Gastroesophageal sphincter (tissue), 4 donors: ENCODE measurements at places on chromosomes 6 and 20. TPM values are rescaled to one million over a fixed set of nuclear protein-coding genes. Genes with fewer than 3 reads are reported as not detected.
A peak's percentile ranks its signal among the peaks of the same experiment; 100 is the strongest.

DNA sequence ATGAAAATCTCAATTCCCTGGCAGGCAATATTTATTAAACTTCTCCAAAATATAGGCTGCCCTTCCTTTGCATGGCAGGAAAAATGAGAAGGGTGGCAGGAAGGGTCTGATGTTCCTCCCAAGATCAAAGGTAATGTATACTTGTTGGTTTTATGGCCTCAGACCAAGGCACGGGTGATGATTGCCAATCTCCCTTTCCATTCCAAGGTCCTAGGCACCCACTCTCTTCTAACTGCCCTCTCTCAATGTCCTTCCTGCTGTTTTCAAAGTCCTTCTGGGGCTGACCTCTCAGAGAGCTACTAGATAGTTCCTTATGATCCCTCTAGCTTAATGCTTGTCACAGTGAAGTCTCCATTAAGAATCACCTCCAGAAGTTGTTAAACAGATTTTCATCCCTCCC lies 15.6 kb upstream of the JAG1 start:
- no peak for ATAC-seq

DNA sequence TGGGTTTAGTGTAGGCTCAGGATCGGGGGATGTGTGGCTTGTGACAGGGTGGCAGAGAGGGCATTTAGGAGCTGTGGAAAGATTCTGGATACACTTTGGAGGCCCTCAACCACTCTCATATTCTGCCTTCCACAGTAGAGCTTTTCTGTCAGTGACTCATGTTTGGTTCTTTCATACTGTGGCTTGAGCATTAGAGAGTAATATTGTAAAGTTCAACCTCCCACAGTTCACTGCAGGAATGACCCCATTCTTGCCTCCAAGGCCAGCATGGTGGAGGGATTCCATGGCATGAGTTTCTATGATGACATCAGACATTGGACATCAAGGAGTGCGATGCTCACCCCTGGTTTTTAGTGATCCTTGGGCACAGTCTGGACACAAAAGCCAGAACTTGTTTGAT lies 50.9 kb downstream of the DTD1 start:
- no peak for ATAC-seq

DNA sequence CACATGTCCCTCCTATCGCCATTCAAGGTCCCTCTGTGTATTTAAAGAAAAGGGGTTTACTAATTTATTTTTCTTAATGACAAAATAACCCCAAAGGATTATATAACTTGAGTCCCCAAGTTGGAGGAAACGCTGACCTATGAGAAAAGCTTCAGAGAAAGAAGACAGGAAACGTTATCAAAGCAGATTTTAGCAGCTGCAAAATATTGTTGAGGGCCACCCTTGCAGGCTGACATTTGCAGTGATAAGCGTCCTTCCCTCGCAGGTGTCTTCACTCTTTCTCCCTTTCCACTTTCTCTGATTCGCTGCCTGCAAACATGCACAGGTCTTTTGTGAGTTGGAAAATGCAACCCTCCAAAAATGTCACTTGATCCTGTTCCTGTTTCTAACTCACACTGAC lies 103.2 kb upstream of the RIPOR2 start:
- ATAC-seq = no peak

- ATAC-seq = no peak
These were observed 80.8 kb downstream of the MKKS start for GRCh38 chr20:10352934-10353824.

DNA sequence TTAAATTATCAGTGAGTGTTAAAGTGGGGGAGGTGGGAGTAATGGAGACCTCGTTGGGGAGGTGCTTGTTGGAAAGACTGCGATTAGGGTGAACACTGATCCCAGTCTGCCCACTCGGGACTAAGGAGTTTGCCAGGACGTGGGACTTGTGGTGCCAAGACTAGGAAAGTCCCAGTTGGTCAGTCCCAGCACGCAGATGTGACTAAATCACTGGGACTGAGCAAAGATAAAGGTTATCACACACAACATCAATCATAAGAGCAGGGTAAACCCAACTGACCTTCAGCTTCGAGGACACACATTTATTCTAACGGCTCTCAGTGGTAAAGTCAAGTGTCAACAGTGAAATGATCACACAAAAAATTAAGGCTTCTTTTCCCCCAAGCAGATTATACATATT lies 45.5 kb downstream of the PDE10A start:
- ATAC-seq = no peak

DNA sequence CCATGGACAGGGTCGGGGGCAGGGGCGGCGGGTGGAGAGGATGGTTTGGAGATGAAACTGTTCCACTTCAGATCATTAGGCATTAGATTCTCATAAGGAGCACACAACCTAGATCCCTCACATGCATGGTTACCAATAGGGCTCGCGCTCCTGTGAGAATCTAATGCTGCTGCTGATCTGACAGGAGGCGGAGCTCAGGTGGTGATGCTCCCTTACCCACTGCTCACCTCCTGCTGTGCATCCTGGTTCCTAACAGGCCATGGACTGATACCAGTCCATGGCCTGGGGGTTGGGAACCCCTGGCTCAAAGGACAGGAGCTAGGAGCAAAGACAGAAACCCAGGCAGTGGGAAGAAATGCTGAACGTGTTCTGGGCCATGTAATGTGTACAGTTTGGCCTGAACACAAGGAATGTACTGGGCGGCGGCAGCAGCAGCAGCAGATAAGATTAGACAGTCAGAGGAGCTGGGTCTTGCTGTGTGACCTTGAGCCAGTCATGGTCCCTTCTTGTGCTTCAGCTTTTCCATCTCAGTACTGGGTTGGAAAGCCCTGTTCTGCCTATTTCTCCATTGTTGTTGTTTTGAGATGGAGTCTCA lies 4.7 kb upstream of the SPAG4 start:
- ATAC-seq = no peak

DNA sequence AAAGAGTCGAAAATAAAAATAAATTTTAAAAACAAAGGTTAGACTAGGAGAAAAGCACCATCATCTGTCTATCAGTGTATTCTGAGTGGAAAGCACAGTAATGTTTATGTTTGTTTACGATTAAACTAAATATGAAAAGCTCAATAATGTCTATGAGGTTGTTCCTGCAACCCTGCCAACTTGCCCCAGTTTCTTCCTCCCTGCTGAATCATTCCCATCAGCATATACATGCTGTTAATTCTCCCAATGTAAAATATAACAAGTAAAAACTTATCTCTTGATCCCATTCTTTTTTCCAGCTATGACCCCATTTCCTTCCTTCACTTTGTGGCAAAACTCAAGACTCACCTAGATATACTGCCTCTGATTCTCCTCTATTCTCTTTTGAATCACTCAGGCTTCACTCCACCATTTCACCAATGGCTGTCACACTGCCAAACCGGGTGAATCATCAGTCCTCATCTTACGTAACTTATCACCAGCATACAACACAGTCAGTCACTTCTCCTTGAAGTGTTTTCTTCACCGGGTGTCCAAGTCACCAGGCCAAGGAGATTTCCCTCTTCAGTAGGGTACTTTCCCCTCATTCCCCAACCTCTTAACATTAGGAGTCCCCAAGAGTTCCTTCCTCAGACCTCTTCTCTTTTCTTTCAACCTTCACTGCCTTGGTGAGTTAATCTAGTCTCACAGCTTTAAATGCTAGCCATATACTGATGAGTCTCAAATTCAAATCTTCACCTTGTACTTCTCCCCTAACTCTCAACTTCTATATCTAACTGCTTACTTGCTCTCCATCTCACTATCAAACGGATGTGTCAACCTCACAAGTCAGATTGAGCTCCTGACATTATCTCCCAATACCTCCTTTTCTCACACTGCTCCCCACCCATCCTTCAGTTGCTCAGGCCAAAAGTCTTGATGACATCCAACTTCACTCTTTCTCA lies 6.2 kb downstream of the TMEM242 start:
- peak; percentile 89 for ATAC-seq

DNA sequence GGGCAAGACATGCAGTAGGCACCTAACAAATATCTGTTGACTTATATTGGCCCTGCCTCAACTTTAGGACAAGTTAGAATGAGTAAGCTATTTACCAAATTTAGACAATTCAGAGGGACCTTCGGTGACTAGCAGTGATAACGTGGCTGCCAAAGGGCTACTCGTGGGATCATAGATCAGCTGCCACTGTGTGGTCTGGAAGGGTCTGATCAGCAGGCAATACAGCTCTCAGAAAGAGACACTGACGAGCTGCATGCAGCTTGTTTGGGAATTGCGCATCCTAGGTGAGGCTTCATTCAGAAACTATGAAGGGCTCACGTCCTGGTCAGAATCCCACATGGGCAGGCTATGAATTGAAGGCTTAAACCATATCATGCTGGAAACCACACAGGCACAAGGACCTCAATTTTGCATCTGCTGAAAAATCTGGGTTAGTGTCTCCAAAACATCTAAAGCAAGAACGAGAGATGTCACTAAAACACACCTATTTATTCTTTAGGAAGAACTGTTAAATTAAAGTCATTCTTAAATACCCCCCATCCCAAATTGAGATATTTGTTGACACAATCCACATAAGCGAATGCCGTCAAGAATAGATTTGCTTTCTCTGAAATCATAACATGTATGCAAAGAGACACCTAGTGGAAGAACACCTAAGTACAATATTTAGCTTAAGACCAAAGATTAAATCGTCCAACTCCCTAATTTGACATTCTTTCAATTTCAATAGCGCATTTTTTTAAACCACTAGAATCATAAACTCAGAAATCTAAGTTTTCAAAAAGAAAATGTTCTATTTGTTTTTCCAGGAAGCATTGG lies 79.6 kb downstream of the IPCEF1 start:
- ATAC-seq = peak; percentile 53

DNA sequence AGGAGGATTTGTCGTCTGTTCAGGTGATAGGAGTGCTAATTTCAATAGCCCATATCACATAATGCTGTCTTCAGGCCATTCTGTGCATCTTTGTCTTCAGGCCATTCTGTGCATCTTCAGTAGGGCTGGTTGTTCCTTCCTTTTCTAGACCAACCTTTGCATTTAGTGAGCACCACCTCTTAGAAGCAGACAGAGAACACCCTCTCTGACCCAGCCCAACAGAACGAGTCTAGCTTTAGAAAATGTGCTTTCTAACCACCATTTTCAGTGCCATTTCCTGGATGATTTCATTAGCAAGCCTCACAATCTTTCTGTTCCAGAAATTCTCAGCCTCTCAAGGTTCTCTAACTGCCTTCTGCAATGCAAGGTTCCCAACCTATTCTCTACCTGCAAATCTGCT lies 215.3 kb upstream of the KCNQ5 start:
- no peak for ATAC-seq

- ATAC-seq = no peak
These were observed 3.9 kb downstream of the CDH26 start for GRCh38 chr20:59962155-59962554.

DNA sequence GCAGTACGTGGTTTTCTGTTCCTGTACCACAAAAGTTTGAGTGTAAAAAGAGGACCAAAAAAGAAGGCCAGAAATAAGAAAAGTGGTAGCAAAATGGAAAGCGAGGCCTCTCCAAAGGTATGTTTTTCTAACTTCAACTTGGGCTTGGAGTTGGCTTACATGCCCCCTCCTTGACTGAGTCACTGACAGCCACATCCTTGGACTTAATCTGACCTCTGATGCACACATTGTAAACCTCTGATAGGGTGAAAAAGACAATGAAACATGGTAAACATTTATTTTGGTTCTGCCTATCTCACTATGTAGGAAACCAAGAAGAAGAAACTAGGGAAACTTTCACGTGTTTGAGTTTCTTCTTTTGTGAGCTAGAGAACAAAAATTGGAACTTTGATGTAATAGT lies 503.2 kb upstream of the ID4 start:
- no peak for ATAC-seq

DNA sequence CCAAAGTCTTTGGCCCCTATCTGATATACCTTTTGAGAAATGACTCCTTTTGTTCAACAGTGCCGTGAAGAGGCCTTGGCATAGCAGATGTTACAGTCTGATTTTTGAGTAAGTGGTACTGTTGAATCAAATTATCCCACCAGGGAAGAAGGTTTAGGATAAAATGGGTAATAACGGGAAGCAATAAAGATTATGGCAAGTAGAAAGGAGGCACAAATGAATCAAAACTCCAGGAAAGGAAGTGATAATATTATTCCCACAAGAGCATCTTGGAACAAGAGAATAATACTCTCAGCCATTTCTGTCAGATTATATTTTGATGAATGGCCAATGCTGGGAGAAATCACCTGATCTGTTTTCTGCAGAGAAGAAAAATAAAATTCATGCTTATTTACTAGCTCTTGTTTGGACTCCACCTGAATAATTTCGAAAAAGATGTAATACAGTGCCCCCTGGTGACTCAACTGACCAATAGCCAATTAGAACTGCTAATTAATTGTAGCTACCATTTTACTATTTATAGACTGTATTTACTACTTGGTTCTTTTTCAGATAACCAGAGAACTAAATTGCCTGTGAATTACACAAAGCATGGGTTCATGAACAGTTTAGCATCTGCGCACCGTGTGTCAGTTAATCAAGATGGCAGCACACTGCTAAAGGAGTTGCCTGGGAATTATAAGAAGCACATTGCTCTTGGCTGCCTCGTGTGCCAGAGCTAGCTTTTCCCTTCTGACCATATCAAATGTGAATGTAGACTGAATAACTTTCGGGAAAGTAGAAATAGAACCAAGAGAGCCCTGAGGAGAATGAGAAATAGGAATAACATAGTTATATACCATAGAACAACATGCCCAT lies 78.5 kb upstream of the TRDN start:
- ATAC-seq = no peak

- ATAC-seq = no peak
These were observed 39.1 kb upstream of the SGK1 start for GRCh38 chr6:134357022-134357487.

GRCh38 chr6:160735523-160735922 lies 33.5 kb downstream of the PLG start:
- ATAC-seq = no peak

HEY2 gene
- total RNA-seq = 2.3 TPM

CST5 gene
- total RNA-seq = not detected

PDE10A gene
- 3.4 TPM for total RNA-seq

CDH22 gene
- not detected for total RNA-seq

CCN5 gene
- total RNA-seq = 359 TPM

WFDC13 gene
- total RNA-seq = not detected

SDCBP2 gene
- total RNA-seq = 17.5 TPM

PYGB gene
- total RNA-seq = 131 TPM

COL19A1 gene
- total RNA-seq = 8.2 TPM
